ENCODE measurements at places on chromosomes 13 and 19.

DNA sequence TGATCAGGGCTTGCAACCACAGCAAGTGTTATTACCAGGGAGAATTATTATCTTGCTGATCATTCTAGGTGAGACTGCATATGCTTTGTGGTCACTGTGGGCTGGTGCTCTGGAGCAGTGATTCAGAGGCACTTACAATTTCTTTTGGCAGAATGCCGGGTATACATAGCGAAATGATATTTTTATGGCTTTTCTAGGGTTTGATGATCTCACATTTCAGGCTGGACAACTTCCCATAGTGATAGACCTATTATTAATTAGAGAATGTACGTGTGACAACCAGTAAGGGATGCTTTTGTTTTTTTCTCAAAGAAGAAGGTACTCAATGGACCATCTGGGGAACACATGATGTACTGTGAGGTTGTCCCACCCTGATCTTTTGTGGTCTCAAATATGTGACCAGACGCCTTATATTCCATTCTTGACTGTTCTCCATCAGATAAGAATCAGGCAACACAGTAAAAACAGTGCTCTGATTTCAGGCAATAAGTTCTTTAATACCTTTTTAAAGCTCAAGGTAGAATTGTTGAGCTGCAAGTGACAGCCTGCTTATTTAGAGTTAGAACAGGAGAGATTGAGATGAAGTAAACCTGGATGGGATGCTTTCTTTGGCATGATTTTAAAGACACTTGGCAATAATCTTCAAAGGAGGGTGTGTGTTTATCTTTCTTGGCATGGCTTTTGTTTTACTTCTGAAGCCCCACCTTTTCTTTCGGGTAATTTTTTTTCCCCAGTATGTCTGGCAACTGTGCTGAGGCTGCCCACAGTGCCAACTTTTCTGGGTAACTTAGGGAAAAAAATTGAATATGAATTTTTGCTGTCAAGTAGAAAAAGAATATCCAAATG is 27.4 kb upstream of the SCEL start:
- DNase-seq, result peak; percentile 78

DNA sequence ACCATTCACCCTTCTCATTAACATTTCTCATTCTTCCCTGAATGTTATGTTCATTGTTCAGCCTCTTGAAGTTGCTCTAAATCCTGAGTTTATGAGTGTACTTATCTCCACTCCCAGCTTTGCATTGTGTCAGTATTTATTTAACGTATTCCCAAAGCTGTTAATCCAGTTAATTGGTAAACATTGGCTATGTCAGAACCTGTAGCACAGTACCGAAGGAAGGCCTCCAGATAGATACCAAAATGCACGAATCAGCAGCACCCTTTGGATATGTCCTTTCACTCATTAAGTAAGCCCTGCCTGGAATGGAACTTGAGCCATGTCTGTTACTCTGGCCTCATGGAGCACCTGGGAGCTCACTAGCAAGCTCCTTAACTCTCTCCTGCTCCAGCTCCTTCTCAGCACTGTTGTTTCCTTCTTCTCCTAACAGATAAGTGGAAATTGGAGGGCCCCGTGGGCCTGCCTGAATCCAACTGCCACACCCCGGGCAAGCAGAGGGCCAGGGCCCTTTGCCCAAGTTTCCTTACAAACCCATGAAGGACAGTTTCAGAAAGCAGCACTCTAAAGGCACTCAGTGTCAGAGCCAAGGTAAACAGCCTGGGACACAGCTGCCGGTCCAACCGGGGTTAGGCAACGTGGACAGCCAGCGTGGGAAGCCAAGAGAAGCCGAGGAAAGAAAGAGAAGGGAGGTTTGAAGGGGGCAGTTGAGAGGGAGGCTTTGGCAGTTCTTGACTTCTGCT is 155.0 kb upstream of the SERP2 start:
- no peak for DNase-seq

- DNase-seq, result no peak
These were observed 23.7 kb downstream of the RCN3 start for GRCh38 chr19:49551531-49551930.

GRCh38 chr13:41060724-41061074 is 610 bp upstream of the WBP4 start:
- DNase-seq, result peak; percentile 87

DNA sequence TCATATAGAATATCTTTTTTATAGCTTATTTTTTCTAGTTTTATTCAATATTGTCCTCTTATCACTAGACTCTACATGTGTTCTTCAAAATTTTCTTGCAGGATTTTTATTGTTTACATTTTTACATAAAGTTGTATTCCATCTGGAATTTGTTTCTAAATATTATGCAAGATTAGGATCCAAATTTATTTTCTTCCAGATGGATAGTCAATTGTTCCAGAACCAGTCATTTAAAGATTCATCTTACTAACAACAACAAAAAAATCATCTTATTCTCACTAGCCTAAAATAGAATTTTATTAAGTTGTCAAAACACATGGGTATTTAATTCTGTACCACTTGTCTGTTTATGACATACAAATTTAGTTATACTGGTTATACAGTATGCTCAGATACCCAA is 390.4 kb upstream of the GPC6 start:
- no peak for DNase-seq

- DNase-seq, result no peak
These were observed 7.0 kb downstream of the POU4F1 start for GRCh38 chr13:78596399-78596735.

DNA sequence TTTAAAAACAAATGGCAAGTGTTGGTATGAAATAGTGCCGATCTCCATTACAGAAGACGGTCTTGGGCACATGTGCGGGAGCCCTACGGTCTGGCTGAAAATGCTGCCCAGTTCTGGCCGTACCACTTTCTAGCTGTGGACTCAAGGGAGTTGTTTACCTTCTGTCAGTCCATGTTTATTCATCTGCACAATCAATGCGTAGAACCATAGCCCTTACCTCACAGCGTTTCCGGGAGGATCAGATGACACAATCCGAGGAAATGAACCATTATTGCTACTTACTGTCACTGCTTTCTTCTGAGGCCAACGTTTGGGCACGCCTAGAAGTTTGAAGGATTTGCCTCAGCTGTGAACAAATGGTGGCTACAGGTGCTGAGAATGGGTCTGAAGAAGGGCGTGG is 31.2 kb downstream of the GADD45B start:
- peak; percentile 29 for DNase-seq

DNA sequence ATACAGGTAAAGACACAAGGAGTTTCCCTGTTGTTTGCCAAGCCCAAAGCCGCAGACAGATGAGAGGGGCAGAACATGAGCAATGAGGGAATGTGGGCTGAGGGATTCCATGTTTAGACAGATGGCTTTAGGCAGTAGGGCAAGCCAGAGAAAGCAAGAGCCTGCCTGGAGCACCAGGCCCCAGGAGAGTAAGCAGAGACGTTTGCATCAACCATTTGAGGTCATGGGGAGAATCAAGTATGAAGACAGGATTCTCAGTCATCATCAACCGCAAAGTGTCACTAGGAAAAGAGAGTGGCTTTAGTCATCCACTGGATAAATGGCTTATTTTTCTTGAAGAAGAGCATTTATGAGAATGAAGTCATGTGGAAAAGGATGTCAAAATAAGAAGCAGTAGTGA is 184.7 kb downstream of the COG6 start:
- DNase-seq, result no peak

- no peak for DNase-seq
These were observed 123.5 kb downstream of the RXFP2 start for GRCh38 chr13:31862828-31863227.

- DNase-seq, result no peak
These were observed 2325.6 kb upstream of the PCDH20 start for GRCh38 chr13:63741029-63741813.

DNA sequence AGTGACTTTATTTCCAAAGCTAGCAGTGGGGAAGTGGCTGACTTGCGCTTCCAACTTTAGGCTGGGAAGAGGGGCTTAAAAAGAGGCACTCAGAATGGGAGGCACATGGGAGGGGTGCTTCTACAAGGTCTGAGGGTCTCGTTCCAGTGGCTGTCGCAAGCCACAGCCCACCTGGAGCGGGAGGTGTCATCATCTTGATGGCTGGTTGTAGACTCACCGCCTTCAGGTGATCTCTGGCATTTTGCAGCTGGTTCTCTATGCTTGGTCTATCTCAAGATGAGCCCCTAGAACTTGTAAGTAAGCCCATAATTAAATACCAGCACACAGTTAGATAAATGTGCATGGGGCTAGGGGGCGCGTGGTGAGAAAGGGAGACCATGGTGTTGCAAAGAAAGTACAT is 9.2 kb downstream of the TEX29 start:
- no peak for DNase-seq

- DNase-seq, result no peak
These were observed 26.4 kb downstream of the BORA start for GRCh38 chr13:72754111-72754510.

- no peak for DNase-seq
These were observed 103.8 kb downstream of the LRCH1 start for GRCh38 chr13:46656786-46657185.

- DNase-seq, result no peak
These were observed 3.9 kb upstream of the SYCE2 start for GRCh38 chr19:12922959-12923358.

GRCh38 chr19:43804432-43804831 is 2.2 kb upstream of the LYPD5 start:
- no peak for DNase-seq

GRCh38 chr13:75303263-75303662 is 178.7 kb downstream of the TBC1D4 start:
- no peak for DNase-seq

GRCh38 chr13:79402679-79403078 is 3.4 kb downstream of the RBM26 start:
- DNase-seq, result no peak

DNA sequence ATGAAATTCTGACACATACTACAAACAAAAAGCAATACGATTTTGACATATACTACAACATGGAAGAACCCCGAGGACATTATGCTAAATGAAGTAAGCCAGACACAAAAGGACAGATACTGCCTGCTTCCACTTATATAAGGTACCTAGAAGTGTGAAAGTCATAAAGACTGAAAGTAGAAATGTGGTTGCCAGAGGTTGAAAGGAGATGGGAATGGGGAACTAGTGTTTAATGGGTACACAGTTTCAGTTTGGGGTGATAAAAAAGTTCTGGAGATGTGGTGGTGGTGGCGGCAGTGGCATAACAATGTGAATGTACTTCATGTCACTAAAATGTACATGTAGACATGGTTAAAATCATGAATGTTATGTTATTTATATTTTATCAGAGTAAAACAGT is 12.1 kb upstream of the NDFIP2 start:
- no peak for DNase-seq

DNA sequence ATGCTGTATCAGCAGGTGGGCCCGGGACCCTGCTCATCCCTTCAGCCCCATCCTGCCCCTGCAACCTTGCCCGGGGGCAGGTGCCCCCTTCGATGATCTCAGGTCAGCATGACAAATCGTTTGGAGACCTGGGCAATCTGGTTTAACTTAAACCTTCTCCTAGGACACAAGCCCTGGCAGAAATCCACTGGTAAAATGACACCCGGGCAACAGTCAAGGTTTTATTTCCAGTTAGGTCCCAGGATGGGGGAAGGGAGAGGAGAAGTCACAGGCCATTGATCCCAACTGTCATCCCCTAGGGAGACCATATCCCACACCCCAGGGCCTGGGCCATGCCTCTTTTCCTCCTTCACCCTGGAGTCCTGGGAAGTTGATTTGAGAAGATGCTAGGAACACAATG is 1.8 kb upstream of the PLIN5 start:
- no peak for DNase-seq

DNA sequence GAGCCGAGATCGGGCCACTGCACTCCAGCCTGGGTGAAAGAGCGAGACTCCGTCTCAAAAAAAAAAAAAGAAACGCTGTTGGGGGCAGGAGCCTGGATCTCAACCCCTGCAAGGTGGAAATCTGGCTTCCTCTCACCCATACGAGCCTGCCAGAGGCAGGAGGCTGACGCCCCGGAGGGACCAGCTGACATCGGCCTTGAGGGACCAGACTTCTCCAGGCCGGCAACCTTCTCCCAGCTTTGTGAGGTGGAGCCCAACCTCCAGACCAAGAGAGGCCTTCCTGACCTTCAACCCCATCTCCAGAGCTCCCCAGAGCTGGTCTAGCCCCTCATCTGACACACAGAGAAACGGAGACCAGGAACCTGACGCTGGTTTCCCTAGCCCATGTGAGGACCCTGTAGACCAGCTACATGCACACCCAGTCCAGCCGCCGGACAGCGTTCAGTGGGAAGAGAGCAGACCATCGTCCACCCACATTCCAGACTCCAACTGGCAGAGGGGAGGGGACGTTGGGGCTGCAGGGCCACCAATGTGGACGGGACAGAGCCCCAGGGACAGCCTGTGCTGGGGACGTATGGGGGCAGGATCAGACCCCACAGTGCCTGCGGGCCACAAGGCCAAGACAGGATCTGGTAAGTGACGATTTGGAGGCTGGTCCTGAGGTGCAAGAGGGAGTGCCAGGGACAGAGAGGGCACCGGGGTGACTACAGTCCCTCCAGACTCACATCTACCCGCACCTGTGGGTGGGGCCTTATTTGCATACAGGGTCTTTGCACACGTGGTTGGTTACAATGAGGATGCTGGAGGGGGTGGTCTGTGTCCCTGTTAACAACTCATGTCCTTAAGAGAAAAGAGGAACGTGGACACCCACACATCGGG is 11.4 kb downstream of the SBNO2 start:
- no peak for DNase-seq

DNA sequence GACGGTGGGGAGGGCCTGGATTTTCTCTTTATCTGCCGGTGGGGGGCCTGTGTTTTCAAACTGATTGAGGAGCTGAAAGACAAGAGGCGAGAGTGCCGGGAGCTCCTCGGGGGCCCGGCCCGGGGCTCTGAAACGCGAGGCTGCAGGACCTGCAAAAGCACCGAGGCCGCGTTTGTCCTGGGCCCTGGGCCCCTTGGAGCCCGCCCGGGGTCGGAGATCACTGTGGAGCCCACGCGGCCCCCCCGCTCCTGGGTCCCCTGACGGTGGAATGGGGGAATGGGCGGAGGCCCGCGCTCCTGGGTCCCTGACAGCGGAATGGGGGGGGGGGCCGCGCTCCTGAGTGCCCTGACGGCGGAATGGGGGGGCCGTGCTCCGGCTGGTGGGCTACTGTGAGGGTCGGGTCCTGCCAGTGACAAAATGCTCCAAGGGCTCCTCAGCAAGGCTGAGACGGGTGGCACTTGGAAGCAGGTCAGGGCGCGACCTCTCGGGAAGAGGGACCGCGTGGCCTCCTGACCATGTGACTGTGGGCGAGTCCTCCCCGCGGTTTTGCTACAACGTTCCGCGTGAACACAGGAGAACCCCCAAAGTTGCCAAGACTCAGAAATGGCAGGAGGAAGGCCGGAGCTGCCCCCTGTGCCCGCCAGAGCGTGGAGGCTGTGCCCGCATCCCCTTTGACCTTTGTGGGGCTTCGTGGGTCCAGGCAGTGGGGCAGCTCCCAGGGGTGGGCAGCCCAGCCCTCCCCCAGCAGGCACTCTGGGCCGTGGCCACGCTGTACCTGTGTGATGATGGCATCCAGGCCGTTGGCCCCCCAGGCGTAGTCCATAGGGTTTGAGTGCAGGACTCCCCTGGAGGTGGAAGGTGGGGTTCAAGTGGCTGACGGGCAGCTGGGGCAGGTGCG is 9.5 kb downstream of the FGF22 start:
- DNase-seq, result no peak

GRCh38 chr13:39363382-39363772 is 239.6 kb downstream of the LHFPL6 start:
- no peak for DNase-seq
